ENCODE measurements at places on chromosomes 5 and 9. TPM values are rescaled to one million over a fixed set of nuclear protein-coding genes. Genes with fewer than 3 reads are reported as not detected.

- no peak for DNase-seq
Observed at GRCh38 chr9:13934416-13934815, 379.5 kb downstream of the NFIB start.

Gene IFNA21
- not detected for total RNA-seq

DNA sequence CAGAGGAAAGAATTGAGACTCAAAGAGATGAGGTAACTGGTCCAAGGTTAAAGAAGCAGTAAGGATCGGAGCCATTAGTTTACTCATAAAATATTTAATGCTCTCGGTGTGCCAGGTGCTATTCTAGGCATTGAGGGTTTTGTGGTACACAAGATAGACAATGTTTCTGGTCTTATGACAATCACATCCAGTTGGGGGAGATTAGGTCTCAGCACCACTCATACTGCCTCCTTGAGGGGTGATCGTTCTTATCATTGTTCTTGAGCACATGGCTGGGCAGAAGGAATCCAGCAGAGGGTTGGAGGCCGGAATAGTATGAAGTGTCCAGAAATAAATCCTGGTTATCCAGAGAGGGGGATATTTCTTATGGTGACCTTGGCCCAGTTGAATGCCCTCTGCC is 40.7 kb upstream of the LCP2 start:
- no peak for DNase-seq

DNA sequence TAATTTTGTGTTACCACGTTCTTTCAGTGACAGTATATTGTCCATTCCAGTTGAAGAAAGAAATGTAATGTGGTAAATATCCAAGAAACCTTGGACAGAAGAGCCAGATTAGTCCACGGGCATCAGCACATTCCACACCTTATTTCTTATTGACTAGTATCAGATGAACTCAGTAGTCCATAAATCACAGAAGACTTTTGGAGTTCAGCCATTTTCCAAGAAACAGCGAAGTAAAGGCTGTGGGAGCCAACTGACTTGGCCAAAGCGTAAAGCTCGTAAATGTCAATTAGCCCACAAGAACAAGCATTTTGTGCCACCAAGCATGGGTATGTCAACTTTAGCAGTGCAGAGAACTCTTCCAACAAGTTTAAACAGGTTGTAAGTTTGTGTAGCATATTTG is 60.2 kb upstream of the STARD4 start:
- no peak for DNase-seq

Gene FGF1
- total RNA-seq = 0.70 TPM

Gene ANKRD34B
- total RNA-seq = not detected

DNA sequence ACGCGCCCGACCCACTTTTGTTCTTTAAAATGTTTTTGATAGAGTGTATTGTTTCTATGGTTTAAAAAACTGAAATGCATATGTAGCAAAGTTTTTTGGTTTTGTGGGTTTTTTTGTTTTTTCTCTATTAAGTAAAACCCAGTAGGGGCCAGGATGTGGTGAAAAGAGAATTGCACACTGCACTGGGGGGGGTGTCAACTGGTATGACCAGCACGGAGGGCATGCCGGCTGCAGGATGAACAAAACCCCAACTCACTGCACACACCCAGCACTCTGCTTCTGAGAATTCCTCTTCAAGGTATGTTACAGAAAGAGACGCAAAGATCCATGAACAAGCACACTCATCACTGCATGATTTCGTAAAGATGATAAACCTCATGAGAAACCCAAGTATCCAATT is 75.0 kb downstream of the STK10 start:
- peak; percentile 44 for DNase-seq

- no peak for DNase-seq
Observed at GRCh38 chr9:92507496-92507895, 25.2 kb upstream of the ASPN start.

Gene CD274
- 3.2 TPM for total RNA-seq

- peak; percentile 56 for DNase-seq
Observed at GRCh38 chr9:136372561-136373299, 739 bp downstream of the CARD9 start.

Gene ZNF883
- total RNA-seq = 0.43 TPM

DNA sequence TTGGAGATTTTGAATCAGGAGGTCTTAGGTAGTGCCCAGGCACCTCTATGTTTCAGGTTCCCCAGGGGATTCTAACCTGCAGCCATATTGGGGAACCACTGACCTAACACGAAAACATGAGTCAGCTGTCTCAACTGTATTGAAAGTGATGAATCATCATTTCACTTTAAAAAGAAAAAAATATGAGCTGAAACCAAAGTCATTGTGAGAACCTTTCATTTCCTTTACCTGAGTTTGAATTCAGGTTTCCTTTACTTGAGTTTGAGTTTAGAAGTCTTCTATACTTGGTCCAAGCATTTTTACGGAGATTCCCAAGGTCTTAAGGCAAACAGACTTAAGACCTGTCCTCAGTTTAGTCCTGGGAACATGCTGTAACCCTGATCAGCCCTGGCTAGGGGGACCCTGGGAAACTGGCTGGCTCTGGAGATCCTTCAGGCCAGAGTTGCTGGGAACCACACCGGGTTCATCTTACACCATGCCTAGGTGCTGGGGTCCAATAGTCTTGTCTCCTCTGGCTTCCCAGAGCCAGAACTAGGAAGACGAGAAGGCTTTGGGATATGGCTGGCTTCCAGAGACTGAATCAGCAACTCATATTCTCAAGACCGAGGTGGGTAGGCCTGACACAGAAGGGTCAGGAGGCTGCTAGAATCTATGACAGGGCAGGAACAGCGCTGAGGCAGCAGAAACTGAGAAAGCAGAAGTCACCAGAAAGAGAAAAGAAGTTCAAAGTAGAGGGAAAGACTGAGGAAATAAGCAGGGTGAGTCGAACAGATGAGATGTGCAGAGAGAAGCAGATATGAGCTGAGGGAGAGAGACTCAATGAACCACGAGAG is 16.4 kb upstream of the PDCD1LG2 start:
- DNase-seq = peak; percentile 50

Gene COL15A1
- total RNA-seq = 9.5 TPM

DNA sequence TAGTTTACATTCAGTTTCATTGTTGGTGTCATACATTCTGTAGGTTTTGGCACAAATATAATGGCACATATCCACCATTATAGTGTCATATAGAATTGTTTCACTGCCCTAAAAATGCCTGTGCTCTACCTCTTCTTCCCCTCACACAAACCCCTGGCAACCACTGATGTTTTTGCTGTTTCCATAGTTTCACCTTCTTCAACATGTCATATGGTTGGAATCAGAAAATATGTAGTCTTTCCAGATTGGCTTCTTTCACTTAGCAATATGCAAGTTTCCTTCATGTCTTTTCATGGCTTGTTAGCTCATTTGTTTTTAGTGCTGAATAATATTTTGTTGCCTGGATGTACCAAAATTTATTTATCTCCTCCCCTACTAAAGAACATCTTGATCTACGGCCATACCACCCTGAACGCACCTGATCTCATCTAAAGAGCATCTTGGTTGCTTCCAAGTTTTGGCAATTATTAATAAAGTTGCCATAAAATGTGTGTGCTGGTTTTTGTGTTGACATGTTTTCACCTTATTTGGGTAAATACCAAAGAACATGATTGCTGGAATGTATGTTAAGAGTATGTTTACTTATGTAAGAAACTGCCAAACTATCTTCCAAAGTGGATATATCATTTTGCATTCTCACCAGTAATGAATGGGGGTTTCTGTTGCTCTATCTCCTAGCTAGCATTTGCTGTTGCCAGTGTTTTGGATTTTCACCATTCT is 17.0 kb upstream of the CDK20 start:
- DNase-seq = no peak

DNA sequence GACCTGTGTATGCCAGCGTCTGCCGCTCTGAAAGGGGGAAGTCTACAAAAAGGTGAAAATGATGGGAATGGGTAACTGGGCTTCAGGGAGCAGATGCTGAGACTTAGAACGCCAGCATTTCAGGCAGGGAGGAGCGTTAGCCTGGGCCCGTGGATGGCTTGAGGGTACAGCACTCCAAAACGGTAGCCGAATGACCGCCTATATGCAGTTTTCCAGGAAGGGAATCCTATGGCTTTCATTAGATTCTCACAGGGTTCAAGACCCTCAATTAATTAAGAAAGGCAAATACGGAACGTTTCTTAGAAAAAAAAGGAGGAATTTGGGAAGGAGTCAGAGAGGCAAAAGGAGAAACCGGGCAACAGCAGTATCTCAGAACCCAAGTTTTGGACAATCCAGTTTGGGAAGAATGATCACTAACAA is 639 bp downstream of the AMACR start:
- no peak for DNase-seq

DNA sequence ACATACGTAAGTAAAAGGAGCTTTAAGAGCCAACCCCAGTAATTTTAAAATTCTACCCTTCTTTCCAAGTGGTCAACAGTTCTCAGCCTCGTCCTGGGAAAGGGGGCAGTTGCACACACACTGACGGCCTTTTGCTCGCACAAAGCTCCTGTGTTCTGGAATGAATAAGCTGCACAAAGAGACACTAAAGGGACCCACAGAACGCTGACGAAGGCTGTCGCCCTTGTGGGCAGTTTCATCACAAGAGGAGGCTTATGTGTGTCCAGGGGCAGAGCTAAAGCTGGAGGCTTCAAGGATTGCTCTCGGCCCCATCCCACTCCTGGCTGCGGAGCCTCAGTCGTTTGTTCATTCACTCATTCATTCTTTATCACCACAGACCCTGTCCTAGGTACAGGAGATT is 67.0 kb upstream of the NEK6 start:
- no peak for DNase-seq

GRCh38 chr9:104279535-104280177 is 185.5 kb downstream of the SMC2 start:
- DNase-seq = no peak

DNA sequence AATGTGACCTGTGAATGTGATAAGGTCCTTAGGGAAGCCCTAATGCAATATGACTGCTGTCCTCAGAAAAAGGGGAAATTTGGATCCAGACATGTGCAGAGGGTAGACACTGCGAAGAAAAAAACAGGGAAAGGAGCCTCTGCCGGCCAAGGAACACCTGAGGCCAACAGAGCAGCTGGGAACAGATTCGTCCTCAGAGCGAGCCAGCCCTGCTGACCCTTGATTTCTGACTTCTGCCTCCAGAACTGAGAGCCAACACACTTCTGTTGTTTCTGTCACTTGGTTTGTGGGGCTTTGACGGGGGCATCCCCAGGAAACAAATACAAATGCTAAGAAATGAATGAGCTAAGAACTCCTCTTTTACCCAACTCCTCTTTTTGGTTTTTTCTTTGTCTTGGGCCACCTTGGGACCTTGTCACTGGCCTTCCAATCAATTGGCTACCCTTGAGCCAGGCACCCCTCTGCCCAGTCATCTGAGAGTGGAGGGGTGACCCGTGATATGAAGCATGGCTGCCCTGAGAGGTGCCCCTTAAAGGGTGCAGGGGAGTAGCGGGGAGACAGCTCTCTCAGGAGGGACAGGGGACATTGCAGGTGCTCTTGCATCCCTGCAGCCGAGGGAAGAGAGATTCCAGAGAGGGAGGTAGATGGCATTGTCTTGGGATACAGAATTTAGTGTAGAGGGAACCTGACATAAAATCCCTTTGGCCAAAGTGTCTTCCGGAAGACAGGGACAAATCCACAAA is 16.9 kb downstream of the TMOD1 start:
- no peak for DNase-seq

- no peak for DNase-seq
Observed at GRCh38 chr9:128657344-128657704, 677 bp upstream of the DYNC2I2 start.

GRCh38 chr5:97022898-97023297 is 87.0 kb downstream of the LNPEP start:
- DNase-seq = no peak

GRCh38 chr9:11735391-11735790 is 957.8 kb upstream of the TYRP1 start:
- DNase-seq = no peak

GRCh38 chr5:173453167-173453566 is 125.0 kb upstream of the STC2 start:
- DNase-seq = no peak

Gene SLC1A1
- 32.0 TPM for total RNA-seq

DNA sequence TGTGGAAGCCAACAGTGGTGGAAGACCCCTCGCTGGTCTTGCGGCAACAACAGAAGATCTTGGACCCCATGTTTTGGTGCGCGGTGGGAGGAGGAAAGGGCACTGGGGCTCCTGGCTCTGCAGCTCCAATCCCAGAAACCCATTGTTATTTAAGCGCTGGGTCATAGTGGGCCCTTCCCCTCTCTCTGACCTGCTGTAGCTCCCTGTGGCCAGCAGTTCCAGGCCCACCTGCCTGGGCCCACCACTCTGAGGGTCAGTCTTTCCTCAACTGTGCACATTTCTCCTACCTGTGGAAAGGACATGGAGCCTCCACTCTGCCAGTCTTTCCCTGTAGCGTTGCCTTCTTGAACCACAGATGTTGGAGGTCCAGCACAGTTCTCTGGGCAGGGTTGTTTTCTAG is at the start of gene TEX53:
TSS of gene TEX53 (minus strand) at position 101 of the 400 bp plus-strand sequence. CDS start at position 70, 31 bp downstream.
- no peak for DNase-seq

GRCh38 chr5:131538177-131538593 is 96.8 kb downstream of the RAPGEF6 start:
- DNase-seq = no peak

DNA sequence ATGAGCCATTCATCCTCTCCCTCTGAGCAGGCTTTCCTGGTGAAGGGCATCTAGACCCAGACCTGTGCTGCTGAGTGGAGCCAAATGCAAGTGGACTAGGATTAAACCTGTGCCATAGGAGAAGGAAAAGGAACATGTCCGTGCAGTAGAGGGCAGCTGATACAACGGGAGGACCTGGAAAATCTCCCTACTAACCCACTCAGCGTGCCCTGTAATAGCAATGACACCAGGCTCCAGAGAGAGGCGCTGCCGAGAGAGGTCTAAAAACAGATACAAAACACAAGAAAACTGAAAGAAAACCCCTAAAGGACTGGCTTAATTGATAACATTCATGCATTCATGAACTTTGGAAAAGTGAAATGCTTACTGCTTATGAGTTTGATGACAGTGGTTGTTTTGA is 60.8 kb downstream of the PFDN1 start:
- DNase-seq = no peak

- no peak for DNase-seq
Observed at GRCh38 chr5:88825584-88826315, 57.2 kb downstream of the MEF2C start.

Gene C6
- total RNA-seq = 0.92 TPM

Gene TRIM7
- 14.2 TPM for total RNA-seq

DNA sequence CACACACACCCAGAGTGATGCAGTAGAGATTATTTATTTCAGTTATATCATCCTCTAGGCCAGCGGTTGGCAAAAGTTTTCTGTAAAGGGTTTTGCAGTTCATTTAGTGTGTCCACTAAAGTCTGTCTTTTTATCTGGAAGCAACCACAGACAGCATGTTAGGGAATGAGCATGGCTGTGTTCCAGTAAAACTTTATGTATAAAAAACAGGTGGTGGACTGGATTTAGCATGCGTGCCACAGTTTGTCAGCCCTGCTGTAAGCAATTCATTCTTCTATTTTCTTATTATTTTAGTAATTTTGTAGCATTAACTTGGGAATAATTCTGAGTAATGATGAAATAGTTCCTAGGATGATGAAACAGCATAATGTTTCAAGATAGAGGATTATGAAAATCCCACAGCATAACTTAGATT is 51.7 kb downstream of the CCNH start:
- no peak for DNase-seq
